ENCODE measurements at places on chromosomes 6 and 20.

DNA sequence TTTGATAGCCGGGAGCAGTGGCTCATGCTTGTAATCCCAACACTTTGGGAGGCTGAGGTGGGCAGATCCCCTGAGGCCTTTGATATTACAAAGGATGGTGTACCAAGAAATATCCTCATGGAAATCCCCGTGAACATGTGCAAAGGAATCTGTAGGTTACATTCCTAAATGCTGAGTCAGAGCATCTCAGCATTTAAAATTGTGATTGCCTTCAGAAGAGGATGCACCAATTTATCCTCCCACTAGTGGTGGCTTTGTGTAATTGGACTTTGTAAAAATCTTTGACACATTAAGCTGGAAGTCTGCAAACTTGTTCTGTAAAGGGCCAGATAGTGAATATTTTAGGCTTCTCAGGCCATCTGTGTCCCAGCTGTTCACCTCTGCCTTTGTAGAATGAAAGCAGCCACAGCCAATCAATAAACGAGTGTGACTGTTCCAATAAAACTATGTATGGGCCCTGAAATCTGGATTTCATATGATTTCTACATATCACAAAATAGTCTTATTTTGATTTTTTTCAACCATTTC, 11.8 kb downstream of the TMEM14B start:
- no peak for DNase-seq

GRCh38 chr6:43129434-43130194, 41.5 kb upstream of the SRF start:
- no peak for DNase-seq

DNA sequence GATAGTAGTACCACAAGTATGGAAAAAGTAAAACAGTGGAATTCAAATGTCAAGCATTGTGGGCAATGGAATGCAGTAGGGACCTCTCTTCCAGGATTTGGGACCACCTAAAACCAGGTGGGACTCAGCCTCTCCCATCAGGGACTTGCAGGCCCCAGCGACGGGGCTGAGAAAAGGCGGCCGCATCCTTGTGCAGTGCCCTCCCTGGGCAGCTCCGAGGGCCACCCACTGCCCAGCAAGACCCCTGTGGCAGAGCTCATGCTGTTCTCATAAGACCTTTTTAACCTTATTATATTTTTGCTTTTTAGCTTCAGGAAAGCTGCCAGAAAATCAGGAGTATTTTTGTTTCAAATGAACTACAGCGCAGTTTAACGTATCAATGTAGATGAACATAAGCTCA, 142.6 kb upstream of the RPS6KA2 start:
- no peak for DNase-seq

GRCh38 chr6:17225767-17226630, 55.2 kb upstream of the RBM24 start:
- no peak for DNase-seq

- DNase-seq: no peak
Measured at GRCh38 chr6:15439410-15440025, 193.6 kb downstream of the JARID2 start.

DNA sequence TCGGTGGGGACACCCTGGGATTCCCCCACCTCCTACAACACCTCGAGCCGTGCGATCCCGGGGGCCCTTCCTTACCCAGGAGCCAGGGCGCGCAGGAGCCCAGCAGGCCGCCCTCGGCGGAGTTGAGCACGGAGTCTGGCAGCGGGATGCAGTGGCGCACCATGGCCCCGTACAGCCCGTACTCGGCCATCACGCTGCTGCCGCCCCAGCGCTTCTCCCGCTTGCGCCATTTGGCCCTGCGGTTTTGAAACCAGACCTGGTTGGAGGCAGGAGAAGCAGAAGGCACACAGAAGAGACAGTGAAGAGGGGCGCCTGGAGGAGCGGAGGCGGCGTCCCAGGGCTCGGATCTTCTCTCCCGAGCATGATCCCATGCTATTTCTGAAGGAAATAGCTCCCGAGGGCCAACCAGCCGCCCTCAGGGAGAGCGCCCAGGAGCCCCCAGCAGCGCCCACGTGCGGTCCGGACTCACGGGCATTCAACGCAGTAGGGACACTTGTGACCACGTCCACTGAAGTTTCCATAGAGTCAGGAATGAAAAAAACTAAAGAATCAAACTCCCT, 4.3 kb downstream of the VSX1 start:
- DNase-seq: no peak

- DNase-seq: no peak
Measured at GRCh38 chr20:17960927-17961586, 7.5 kb downstream of the SNX5 start.

DNA sequence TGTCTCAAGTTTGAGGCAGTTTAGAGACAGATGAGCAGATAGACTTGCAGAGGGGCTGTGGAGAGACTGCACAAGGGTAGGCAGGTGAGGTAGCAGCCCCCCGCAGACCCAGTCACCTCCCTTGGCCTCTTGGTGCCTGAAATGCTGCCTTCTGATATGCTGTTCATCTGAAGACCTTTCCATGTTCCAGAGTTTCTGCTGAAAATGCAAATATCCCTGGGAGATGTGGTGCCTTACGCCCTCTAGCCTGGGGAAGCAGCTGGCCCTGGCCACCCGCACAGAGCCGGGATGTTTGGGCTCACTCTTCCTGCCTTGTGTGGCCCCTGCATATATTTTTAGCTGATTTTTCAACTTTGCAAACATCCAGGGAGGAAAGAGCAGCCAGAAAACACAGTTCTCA, 51.4 kb downstream of the TMEM242 start:
- no peak for DNase-seq

Measured in stimulated activated CD4-positive, alpha-beta T cell treated with anti-CD3 and anti-CD28 coated beads, Interleukin-1b, Interleukin-23, amount 100 ng/mL, for 1 hour (primary cell).